ENCODE measurements at places on chromosomes 13 and 19.
A peak's percentile ranks its signal among the peaks of the same experiment; 100 is the strongest.

- no peak for DNase-seq
Measured at GRCh38 chr13:112170823-112171569, 104.0 kb downstream of the SOX1 start.

GRCh38 chr13:44412346-44412935 is 38.8 kb downstream of the SERP2 start:
- DNase-seq = no peak

DNA sequence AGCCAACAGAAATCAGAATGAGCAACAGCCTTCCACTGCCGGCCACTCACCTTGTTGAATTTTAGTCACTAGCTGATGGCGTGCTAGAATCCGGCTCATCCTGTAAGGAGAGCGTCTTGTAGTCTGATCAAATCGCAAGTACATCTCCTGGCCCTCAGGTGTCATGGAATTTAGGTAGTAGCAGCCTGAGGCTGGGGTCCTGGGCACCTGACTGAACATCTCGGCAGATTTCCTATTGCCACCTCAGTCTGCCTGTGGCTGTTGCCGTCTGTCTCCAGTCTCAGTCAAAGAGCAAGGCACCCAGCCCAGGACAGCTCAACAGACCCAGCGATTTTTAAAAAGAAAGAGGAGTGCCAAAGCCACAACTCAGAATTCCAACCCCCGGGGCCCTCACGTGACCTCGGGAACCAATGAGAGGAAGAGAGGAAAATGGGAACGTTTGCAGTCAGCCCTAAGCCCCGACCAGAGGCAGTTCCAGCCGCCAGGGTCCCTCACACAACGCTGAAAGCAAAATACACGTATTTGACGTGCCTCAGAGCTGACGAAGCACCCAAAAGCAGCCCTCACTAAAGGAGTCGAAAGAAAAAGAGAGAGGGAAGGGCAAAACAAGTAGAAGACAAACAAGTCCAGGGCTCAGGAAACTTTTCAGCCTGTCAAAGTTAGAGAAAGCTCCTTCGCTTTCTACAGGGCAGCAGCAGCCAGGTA is at the start of gene STARD13:
TSS of gene STARD13 (minus strand) at position 336 of the 705 bp plus-strand sequence. CDS start at position 219, 117 bp downstream.
- DNase-seq = no peak

DNA sequence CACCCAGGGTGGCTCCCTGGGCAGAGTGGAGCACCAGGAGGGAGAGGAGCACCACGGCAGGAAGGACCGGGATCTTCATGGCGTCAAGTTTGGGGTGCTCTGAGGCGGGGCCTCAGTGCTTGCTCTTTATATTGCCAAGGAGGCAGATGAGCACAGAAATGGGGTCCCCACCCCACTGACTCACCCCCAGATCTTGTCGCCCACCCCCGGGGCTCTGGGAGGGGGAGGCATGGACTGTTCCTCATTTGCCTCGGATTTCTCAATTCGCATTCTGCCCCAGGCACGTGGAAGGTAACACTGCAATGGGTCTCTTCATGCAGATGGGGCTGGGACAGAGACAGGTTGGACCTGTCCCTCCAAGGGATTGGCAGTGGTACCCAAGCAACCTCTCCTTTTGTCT is at the start of gene KRTDAP:
TSS of gene KRTDAP (minus strand) at position 101 of the 400 bp plus-strand sequence. CDS start at position 79, 22 bp downstream.
- DNase-seq = no peak

DNA sequence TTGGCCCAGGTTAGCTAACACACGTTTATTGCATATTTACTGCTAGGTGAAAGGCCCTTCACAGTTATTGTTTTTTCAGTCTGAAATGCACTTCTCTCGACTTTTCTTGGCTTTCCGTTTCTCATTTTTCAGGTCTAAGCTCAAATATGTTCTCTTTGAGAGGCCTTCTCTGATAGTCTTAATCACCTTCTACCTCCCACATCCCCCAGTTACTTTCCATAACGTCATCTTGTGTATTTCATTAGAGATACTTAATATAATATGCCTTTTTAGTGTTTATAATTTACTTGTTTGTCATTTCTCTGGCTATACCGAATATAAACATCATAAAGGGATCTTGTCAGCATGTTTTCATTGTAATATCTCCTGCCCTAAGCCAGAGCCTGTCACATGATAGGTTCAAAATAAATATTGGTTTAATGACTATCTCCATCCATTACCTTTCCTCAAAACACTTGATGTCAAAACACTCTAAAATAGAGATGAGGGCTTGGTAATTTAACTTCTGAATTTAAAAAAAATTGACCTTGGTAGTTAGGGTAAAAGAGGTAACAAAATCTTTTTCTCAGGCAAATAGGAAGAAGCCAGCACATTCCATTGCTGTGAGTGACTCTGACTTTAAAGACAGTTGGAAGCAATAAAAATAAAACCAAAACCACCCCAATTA is 168.6 kb upstream of the RFC3 start:
- peak; percentile 44 for DNase-seq

GRCh38 chr13:66624302-66624701 is 605.8 kb downstream of the PCDH9 start:
- DNase-seq = no peak

GRCh38 chr13:80105350-80105749 is 235.6 kb downstream of the SPRY2 start:
- DNase-seq = no peak

- peak; percentile 26 for DNase-seq
Measured at GRCh38 chr13:98507282-98507797, 69.6 kb downstream of the STK24 start.

- no peak for DNase-seq
Measured at GRCh38 chr19:1657746-1658145, 5.3 kb upstream of the TCF3 start.

DNA sequence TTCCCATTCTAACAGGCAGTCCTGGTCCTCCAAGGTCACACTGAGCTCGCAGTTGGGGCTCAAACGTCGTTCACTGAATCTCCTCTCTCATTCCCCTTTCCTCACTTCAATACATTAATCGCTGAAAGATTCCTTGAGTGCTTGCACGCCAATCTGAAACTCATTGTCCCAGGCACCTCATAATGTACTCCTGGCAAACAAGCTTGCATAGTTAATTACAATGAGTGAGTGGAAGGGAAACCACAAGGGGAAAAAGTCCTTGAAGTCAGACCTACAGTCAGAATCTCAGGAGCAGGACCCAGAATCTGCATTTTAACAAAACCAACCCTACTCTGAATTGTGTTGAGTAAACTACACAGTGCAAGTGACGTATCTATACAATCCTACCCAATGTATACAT is 86.9 kb downstream of the CRYL1 start:
- DNase-seq = no peak

- no peak for DNase-seq
Measured at GRCh38 chr13:88031980-88032559, 360.9 kb downstream of the SLITRK5 start.

GRCh38 chr13:103556681-103557080 is 490.5 kb upstream of the SLC10A2 start:
- DNase-seq = no peak

- peak; percentile 40 for DNase-seq
Measured at GRCh38 chr19:46478356-46478986, 7.1 kb upstream of the PNMA8A start.

DNA sequence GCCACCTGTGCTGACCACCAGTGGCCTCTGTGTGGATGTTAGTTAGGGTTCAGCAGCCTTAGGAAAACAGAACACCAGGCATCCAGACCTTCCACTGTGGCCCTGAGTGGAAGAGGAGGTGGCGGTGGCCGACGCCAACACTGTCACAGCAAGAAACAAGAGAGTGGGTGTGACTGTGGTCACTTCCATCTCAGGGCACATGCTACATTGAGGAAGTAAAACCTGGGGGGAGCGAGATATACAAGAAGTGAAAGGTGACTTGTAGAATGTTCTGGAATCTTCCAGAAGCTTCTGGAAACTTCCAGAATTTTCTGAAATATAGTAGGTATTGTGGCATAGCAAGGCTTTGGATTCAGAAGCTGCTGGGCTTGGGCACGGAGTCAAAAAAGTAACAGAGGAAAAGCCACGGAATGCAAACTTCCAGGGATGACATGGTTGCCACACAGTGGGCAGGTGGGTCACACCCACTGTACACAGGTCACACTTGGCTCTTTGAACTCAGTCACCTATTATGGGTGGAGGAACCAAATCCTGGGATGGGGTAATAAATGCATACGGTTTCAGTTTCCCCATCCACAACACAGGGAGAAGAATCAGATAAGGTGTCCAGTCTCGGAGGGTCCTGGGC is 24.3 kb downstream of the GNG7 start:
- no peak for DNase-seq

DNA sequence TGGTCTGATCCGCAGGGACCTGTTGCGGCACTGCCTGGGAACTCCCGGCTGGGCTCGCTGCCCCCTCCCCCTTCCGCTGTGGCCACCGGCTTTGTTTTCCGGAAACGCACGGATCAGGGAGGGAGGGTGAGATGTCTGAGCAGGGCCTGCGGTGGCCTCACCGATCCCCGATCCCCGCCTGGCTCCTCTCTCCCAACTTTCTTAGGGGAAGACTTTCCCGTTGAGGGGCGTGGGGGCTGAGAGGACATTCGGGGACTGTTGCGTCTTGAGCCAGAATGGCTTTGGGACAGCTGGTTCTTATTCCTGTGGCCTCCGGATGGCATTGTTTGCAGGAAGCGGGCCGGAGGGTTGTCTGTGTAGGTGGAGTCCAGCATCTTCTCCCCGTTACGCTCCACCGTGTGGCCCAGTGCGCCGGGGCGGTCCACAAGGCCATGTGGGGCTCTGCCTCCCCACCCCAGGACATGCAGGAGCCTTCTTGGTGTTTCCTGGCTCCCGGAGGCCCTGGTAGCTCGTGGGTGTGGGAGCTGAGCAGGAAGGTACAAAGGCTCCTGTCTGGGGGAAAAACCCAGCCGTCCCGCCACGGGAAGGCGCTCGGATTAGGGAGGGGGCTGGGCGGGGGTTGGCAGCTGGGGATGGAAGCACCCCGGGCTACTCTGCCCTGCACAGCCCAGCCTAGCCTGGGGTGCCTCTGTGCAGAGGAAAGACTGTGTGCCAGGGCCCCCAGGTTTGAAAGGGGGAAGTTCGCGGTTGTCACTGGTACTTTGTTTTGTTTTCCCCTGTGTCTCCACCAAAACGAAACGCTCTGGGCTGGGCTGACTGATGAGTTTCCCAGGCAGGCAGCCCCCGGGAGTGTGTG is 1.3 kb downstream of the CSNK1G2 start:
- no peak for DNase-seq

DNA sequence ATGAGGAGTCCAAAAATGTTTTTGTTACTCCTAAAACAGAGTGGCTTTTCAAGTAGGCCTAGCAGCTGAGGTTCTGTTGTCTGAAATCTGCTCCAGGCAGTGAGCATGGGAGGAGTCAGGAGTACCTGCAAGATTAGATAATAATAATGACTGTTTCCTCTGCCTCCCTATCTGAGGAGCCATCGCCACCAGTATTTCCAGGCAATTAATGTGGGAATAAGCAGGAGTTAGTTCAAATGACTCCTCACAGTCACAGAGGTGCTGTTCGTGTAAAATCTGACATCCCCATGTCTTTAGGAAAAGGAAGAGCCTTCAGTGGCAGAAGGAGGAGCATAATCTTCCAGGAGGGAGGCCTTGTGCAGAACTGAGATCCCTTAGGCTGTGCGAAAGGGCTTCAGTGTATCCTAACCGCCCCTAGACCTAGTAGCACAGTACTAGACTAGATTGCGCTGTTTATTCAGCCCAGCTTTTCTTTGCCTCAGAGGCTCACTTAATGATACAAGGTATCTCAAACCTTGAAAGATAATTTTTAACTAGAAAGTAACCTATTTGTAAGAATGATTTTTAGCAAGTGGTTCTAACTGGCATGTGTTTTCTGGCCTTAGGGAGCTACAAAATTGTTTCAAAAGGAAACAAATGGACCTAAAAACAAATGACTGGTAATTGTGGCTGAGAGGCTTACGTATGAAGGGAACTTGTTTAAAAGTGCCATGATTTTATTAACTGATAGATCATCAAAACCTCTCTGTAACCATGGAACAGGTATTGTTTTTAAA is 49.0 kb downstream of the FREM2 start:
- no peak for DNase-seq
